ENCODE measurements at places on chromosomes 2 and 18.
A peak's percentile ranks its signal among the peaks of the same experiment; 100 is the strongest.

GRCh38 chr18:74139888-74140287, 7.7 kb downstream of the FBXO15 start:
- DNase-seq: peak; percentile 34

DNA sequence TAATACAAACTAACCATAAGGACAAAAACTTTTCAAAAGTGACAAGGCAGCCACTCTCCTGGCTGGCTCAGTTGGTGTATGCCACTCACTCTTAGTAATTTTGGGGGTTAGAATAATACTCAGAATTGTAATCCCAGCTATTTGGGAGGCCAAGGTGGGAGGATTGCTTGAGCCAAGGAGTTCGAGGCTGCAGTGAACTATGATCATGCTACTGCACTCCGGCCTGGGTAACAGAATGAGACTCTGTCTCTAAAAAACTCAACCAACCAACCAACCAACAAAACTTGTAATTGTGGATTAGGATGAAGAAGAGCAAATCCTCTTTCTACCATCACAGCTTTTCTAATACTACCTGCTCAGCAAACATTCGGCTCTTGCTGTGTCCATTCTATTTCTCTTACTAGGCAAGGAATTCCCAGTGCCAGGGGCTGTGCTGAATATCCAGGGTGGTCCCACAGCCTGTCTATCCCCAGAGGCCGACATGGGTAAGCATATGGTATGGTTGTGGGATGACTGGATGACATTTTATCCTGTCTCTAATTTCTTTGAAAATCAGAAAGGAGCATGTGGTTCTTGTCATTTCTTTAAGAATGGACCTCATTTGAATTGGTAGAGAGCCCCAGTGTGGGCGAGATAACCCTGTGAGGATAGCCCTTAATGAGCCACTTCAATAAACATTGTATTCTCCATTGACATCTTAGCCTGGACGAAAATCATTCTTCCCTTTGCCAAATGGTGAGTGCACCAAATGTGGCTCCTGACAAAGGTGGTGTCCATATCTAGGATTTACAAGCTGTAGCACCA, 220.1 kb downstream of the MYCN start:
- DNase-seq: no peak

DNA sequence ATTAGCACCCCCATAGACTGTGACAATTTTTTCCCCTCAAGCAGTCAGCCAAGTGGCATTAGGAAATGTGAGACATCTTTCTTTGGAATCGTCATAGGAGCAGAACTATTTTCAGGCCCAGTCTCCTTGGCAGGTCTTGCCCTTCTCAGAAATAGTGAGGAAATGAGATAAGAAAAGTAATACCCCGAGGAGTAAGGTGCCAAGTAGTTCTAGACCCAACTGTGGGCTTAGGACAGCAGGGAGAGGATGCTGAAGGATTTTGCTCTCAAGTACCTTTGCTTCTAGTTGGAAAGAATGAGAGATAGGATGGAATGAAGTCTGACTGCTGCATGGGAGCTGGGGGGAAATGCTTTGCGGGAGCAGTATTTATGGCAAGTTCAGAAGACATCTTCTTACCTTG, 31.8 kb downstream of the PRKCE start:
- DNase-seq: no peak

DNA sequence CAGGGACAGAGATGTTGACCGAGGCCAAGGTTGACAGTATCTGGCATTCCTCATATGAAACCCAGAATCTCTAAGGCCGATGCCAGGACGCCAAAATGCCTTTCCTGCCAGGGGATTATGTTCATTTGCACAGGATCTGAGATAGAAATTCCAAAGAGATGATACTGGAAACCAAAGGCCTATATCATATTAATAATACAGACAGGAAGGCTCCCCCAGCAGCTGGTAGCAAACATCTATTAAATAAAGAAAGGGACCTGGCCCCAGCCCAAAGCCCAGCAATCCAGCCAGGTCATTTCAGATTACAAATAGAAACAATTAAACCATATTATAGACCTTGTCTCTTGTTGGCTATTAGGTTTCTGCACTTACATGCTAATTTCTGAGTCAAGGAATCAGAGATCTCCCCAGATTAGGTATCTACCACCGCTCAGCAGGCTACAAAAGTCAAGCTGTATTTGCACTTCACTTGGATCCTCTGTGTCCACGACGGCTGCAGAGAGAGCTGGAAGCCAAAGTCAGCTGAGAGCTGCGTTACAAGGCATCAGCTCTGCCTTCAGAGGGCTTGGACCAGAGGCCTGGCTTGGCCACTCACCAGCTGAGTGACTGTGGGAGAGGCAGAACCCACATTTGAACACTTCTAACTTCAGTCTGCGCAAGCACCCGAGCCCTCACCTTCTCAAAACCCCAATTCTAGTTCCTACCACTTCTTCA, 269.3 kb upstream of the SIX2 start:
- no peak for DNase-seq

GRCh38 chr2:141941210-141941714, 189.6 kb downstream of the LRP1B start:
- DNase-seq: no peak
